ENCODE measurements at places on chromosomes 7 and 10.

GRCh38 chr7:85322252-85322651, 135.4 kb upstream of the SEMA3D start:
- DNase-seq, result no peak

DNA sequence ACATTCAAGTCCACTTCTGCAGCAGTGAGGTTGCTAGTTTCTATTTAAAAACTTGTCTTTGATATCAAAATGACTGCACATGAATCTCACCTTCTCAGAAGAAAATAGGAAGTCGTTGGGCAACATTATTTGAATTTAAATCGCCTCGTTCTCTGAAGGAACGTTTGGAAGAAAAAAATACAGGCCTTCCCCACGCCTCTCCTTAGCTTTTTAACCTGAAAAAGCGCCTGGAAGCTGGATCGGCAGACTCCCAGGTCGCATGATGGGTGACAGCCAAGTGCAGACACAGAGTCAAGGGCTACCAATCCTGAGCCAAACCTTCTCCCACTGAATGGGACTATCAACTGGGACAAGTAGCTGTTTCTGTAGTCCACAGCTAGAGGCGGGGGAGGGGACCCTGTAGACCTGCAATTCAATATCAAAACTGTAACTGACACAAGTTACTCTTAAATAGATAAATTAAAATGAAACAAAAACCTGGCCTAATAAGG, 2.2 kb downstream of the FAM53B start:
- DNase-seq, result no peak

DNA sequence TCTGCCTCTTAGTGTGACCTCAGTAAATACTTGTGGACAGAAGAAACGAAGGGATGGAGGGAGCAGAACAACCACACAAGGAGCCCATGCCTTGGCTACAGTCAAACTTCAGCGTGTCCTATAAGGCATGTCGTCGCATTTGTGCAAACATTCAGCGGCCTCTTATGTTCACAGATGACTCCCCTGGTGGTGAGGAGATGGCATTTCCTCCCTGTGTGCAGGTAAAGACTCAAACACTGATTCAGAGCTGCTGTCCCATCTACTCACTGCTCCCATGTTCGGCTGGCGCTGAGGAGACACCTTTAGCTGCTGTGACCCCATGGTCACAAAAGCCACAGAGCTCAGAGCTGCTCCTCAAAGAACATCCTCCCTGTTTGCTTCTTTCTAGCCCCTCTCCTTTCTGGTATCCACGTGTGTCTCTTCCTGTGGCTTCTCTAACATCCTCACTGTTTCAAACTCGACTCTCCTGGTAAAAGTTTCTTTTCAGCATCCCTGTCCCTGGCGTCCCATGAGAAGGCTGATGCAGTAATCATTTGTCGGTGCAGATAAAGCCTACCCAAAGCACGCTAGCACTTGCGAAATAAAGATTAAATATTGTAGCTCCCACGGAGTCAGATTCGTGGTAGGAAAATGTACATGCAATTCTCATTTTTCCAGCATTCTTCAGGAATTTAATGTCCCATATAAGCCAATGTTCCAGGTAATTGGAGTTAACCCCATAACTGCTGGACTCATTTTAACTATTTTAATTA, 124.9 kb upstream of the NEBL start:
- DNase-seq, result no peak

- no peak for DNase-seq
Observed at GRCh38 chr10:99760321-99760720, 22.1 kb upstream of the ABCC2 start.

DNA sequence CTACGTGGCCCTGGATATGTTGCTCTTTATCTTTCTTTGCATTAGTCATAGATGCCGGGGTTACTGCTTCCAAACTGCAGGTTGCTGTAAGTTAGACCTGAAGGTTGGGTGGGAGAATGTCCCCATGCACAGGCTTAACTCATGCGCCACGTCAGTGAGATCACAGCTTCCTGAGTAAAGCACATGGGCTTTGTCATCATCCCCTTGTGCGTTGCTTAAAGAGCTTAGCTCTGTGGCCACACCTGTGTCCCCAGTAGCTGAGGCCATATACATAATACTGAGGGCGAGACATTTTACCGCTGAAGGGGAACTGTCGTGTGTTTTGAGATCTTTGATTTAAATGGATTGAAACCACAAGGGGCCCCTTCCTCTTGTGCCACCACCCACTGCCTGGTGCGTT, 45.8 kb upstream of the BTBD16 start:
- DNase-seq, result no peak
